ENCODE measurements at places on chromosomes 13 and 19.

GRCh38 chr13:47213047-47213446, 316.2 kb upstream of the HTR2A start:
- no peak for DNase-seq

GRCh38 chr13:26219726-26220125, 2.4 kb downstream of the RNF6 start:
- DNase-seq, result no peak

GRCh38 chr13:113972451-113973217, 1.2 kb downstream of the C13orf46 start:
- no peak for DNase-seq

GRCh38 chr13:111909971-111910671, 156.8 kb upstream of the SOX1 start:
- no peak for DNase-seq

DNA sequence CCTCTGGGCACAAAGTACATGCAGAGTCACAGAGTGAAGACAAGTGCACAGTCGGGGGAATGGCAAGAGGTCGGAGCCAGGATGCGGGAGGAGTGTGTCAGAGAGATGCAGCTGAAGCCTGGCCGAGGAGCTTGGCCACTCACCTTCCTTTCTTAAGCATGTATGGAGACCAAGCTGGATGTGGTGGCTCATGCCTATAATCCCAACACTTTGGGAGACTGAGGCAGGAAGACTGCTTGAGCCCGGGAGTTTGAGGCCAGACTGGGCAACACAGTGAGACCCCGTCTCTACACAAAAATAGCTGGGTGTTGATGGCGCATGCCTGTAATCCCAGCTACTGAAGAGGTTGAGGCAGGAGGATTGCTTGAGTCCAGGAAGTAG, 67.0 kb downstream of the LATS2 start:
- no peak for DNase-seq

- no peak for DNase-seq
These were observed 52.3 kb upstream of the ATP12A start for GRCh38 chr13:24627946-24628345.

DNA sequence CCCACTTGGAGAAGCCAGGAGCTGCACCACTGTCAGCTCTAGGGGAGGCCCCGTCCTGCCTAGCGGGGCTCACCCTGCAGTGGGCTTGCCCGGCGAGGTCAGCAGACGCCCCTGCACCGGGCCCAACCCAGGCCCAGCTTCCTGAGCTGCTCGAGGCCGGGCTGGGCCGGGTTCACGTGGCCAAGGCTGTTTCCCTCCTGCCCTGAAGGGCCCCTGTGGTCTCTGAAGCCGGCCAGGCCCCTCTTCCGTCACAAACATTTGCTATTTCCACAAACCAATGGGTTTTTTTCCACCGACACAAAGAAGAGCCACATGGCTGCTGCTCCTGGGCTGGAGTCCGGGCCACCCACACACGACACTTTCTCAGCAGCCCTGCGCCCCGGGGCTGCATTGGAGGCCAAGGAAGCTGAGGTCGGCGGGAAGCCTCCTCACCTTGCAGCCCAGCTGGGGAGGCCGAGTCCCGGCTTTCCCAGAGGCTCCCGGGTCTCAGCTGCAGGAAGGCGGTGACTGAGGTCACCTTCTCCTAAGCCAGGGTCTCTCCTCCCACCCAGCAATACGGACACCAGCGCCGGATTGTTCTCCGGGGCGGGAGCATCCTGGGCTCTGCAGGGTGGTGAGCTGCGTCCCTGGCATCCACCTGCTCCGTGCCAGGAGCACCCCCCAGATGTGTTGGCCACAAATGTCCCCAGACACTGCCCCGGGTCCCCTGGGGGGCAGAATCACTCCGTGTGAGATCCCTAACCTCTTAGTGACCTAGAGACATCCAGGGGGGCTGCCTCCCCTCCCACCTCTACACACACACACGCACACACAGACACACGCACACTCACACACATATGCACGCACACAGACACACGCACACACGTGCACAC, 80.5 kb downstream of the GADD45B start:
- DNase-seq, result no peak

GRCh38 chr13:112248862-112249592, 127.1 kb upstream of the SPACA7 start:
- no peak for DNase-seq

DNA sequence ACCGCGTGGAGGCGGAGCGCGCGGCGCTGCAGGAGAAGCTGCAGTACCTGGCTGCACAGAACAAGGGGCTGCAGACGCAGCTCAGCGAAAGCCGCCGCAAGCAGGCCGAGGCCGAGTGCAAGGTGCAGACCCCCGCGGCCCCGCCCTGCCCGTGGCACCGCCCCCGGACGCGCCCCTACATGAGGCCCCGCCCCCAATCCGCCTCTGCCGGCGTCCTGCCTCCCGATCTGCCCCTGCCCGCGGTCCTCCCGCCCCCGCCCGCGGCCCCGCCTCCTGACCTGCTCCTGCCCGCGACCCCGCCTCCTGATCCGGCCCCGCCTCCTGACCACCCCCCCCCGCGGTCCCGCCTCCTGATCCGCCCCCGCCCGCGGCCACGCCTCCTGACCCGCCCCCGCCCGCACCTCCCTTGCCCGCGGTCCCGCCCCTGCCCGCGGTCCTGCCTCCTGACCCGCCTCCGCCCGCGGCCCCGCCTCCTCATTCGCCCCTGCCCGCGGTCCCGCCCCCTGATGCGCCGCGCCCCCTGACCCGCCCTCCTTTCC, 11.7 kb downstream of the PRR36 start:
- DNase-seq, result peak; percentile 38

DNA sequence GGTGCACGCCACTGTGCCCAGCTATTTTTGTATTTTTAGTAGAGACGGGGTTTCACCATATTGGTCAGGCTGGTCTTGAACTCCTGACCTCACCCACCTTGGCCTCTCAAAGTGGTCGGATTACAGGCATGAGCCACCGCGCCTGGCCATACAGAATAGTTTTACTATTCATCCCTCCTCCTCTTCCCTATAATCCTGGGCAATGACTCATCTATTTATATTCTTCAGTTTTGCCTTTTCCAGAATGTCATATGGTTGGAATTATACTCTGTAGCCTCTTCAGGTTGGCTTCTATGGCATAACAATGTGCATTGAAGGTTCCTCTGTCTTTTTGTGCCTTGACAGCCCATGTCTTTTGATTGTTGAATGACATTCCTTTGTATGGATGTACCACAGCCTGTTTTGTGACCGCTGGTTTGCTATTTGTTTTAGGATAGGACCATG, 22.2 kb upstream of the LRP3 start:
- no peak for DNase-seq

GRCh38 chr13:30303269-30303668, 4.1 kb downstream of the KATNAL1 start:
- DNase-seq, result no peak

DNA sequence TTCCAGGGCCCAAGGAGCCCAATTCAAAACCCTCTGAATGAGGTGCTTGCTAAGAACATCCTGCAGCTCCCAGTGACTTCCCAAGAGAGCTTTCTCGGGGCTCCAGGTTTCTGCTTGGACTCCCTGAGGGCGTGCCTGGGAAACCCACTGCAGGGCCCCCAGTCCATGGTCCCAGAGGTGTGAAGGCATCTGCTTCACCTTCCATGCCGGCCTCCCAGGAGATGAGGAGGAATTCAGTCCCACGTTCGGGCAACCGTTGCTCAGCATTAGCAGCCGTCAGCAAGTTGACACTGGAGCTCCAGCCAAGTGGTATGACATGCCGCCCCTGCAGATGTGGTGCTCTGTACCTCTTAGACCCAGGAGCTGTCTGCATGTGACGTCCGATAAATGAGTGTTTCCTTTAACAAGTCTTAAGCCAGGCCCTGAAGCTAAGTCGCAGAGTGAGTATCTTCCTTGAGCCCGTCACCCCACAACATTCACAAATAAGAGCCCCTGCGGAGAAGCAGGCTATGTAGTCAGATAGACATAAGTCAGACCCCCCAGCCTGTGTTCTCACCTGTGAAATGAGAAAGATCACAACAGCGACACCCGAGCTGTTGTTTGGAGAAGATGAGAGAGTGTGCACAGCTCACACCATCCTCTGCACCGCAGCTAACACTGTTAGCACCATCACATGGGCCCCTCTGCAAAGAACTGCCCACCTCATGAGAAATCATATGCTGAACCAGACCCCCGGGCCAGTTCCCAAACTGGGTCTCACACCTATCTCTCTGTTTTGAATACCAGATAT, 150.3 kb downstream of the KATNAL1 start:
- no peak for DNase-seq

GRCh38 chr19:11233073-11233472, 6.3 kb upstream of the ANGPTL8 start:
- DNase-seq, result no peak

DNA sequence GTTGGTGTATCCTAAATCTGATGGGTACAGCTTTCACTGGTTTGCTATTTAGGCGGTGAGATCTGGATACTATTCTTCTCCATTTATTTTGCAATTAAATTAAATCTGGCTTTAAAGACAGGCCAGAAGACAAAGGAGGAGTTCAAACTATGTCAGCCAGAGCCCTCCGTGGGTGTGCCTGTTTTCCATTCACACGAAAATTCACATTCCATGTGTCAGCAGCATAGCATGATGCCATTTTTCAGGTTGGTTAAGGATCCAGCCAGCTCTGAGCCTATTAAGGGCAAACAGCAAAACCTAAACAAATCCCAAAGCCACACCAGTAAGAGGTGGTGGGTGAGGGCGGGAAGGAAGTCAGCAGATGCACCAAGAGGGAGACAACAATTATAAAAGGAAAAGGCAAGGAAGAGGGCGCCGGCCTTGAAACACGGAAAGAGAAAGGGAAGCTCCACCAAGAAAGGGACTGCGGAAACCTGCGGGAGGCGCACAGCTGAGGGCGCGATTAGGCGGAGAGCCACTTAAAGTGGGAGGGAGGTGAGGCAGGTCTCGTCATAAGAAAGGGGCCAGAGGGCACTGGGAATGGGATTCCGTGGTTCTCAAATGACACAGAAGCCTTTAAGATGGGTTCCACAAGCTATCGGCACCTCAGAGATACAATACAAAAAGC, 43.0 kb downstream of the CARS2 start:
- DNase-seq, result no peak

- DNase-seq, result no peak
These were observed 91.0 kb downstream of the UFM1 start for GRCh38 chr13:38440666-38441065.

DNA sequence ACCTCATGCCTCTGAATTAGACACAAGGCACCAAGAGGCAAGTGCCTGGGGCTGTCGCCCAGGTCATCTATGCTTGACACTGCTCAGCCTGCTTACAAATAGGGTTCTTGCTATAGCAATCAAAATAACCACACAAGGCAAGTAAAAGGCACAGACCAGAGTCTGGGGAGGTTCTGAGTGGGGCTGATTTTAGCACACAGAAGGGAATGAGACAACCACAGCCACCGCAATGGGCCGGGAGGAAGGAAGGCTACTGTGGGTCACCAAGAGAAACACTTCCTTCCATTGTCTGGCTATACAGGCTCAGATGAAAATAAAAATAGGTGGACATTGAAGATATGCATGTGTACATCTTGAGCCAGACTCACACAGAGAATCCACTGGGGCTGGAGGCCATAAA, 159.1 kb downstream of the DLEU7 start:
- no peak for DNase-seq

- DNase-seq, result no peak
These were observed 98.4 kb upstream of the KLHL1 start for GRCh38 chr13:70206671-70207070.

- no peak for DNase-seq
These were observed 10.8 kb upstream of the ZNF799 start for GRCh38 chr19:12411893-12412292.

DNA sequence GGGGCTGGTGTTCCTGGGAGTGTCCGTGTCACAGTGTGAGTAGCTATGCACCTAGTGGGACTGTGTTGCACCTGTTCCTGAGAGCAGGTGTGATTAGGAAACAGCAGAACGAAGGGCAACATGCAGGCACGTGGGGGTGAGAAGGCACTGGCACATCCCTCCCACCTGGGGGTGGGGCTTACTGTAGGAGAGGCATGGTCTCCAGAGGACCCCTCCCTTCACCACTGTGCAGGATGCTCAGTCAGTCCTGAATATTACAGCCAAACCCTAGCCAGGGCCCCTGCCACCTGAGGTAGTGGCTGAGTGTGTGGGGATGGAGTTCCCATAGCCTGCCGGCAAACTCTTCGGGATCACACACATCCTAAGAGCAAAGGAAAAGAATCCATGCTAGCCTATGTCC, 99.2 kb downstream of the ZDHHC20 start:
- DNase-seq, result no peak

All from naive B cell (primary cell).